ENCODE measurements at places on chromosomes 5 and 9.

GRCh38 chr5:2334719-2335118, 416.8 kb downstream of the IRX2 start:
- DNase-seq: no peak

GRCh38 chr5:115264786-115265185, 2.1 kb upstream of the PGGT1B start:
- DNase-seq: no peak

DNA sequence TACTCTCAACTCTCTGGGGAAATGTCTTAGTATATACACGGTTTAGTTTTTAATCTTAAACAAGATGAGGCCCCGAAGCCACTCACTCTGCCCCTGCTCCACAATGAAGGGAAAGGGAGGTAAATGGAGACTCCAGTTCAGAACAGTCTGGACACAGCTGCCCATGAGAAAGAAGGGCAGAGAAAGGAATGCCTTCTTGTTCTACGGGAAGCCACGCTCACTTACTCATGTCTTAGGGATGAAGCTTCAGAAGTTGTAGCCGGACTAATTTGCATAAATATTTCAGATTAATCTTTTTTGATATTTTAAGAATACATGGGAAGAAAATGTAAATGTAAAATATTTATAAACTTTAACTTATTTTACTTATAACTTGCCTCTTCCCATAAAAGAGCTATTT, 94.0 kb downstream of the COL23A1 start:
- DNase-seq: no peak

DNA sequence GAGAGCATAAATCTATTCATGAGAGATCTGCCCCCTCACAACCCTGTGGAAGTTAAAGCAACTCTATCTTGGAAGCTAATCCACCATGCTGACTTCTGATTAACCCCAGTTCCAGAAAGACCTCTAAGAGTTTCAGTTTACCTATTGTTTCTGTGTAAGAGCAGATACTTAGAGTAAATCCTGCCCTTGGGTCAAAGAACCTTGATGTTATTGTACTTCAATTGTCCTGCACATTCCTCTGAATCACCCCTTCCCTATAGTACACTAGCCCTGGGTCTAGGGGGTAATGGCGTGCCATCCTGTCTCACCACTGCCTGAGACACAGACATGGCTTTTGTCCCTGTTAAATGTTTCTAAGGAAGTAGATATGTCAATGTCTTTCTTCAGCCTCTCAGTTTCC, 138.6 kb downstream of the CAAP1 start:
- DNase-seq: no peak

- no peak for DNase-seq
These were observed 242.4 kb downstream of the EFNA5 start for GRCh38 chr5:107428303-107428813.
